ENCODE measurements at places on chromosomes 7 and 10.

GRCh38 chr7:35035511-35035961 lies 1.7 kb downstream of the DPY19L1 start:
- no peak for DNase-seq

GRCh38 chr10:77188000-77188395 lies 449.6 kb downstream of the KCNMA1 start:
- no peak for DNase-seq

DNA sequence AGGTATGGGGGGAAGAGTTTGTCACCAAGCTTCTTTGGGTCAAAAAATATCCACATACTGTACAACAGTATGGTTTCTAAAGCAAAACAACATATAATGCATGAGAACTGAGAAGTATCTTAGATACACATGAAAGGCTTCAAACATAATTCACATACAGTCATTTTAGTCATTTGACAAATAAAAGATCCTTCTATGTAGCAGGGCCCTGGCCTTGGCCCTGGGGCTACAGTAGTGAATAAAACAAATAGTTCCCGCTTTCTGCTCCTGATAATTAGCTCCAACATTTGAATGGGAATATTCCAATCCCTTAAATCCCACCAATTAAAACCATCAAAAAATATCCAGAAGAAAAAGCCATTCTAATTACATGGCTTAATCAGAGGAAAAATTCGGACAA lies 51.3 kb downstream of the MALSU1 start:
- DNase-seq, result no peak

- DNase-seq, result no peak
These were observed 210.2 kb upstream of the SLC26A5 start for GRCh38 chr7:103656221-103656620.

GRCh38 chr10:44988957-44989585 lies 10.5 kb upstream of the DEPP1 start:
- DNase-seq, result no peak

DNA sequence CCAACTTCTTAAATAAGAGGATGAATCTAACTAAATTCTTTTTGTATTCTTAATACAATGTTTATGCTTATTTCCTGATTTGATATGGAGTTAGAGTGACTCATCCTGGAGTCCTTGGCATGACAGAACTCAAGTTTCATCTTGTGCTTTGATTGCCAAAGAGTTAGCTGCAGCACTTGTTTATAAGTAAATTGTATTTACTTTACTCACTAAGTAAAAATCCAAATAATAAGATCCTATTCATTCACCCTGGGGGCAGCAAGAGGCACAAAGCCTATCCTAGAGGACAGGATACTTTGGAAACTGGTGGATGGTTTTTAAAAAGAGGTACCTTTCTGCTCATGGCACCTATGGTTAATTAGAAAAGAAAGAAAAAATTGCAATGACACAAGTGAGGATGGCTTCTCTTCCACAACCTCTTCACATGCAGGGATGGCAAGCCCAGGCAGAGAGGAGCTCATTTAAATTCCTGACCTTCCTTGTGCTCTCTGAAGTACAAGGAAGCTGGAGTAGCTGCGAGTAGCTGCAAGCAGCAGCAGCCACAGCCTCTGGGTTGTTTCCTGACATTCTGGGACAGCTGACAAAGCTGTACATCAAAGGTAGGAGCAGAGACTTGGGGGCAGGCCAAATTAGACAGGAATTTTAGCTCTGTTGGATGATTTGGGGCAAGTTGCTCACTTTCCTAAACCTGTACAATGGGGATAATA lies 28.5 kb upstream of the CROT start:
- no peak for DNase-seq

DNA sequence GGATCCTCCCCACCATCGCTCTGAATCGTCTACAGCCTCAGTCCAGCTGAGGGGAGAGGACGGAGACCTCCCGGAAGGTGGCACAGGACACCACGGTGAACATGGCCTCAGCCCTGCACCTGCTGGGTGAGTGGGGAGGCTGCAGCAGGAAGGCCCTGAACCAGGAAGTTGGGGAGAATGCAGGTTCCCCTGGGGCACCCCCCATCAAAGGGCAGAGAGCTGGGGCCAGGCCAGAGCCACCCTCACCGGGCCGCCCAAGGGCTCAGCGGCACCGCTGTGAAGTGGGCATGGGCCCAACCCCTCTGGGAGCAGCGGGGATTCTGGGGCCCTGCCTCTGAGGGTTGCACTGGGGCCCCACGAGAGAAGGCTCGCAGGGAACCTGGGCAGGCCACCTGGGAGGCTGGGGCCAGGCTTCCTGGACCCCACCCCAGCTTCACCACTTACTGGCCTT lies 98.7 kb downstream of the MICALL2 start:
- DNase-seq, result no peak

GRCh38 chr10:119042169-119042568 lies 12.7 kb downstream of the NANOS1 start:
- DNase-seq, result no peak

DNA sequence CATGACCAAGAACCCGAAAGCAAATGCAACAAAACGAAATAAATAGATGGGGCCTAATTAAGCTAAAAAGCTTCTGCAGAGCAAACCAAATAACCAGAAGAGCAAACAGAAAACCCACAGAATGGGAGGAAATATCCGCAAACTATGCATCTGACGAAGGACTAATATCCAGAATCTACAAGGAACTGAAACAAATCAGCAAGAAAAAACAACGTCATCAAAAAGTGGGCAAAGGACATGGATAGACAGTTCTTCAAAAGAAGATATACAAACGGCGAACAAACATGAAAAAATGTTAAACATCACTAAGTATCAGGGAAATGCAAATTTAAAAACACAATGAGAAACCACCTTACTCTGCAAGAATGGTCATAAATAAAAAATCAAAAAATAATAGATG lies 35.3 kb upstream of the CACUL1 start:
- DNase-seq, result no peak

DNA sequence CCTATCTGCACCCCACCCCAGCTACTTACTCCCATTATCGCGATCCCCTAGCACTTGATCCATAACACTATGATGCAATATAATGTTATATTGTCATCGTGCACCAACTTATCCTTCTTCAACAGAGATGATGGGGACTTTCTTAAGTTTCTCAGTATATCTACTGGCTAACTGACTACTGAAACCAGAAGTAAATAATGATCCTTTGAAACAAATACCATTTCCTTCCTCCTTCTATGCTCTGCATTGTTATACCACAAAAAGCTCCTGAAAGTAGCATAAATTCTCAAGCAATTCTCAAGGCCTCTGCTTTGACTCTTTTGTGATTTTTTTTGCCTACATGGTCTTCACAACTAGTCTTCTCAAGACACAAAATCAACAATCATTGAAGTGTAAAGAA lies 68.9 kb downstream of the HTR7 start:
- no peak for DNase-seq

GRCh38 chr10:123648595-123648994 lies 17.6 kb upstream of the GPR26 start:
- DNase-seq, result no peak

- no peak for DNase-seq
These were observed 797.2 kb downstream of the TNS3 start for GRCh38 chr7:46784732-46785131.

- DNase-seq, result no peak
These were observed 299.4 kb downstream of the SNX13 start for GRCh38 chr7:17640730-17641377.

Measured in stimulated activated CD4-positive, alpha-beta T cell treated with anti-CD3 and anti-CD28 coated beads, Interleukin-1b, Interleukin-23, amount 100 ng/mL, for 1 hour (primary cell).